Stimulated activated CD4-positive, alpha-beta T cell treated with anti-CD3 and anti-CD28 coated beads, Interleukin-12 subunit alpha, Interleukin-12 subunit beta, amount 100 ng/mL, for 48 hours (primary cell): ENCODE measurements at places on chromosomes 6 and 20.

DNA sequence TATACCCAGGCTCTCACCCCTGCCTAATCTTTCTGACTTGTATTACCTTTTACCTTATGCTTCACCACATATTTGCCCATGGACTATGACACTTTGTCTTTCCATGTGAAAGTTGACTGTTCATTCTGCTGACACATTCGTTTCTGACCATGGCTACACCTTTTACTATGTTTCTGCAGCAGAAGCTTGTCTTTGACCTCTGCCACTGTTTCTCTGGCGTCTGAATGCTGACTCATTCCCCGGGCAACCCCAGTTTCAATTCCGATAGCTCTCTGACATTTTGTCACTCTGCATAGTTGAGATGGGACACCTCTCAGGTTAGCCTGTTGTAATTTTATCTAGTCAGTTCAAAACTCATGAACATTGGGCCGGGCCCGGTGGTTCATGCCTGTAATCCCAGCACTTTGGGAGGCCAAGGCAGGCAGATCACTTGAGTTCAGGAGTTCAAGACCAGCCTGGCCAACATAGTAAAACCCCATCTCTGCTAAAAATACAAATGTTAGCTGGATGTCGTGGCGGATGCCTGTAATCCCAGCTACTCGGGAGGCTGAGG lies 50.7 kb downstream of the SLC26A8 start:
- peak; percentile 3 for DNase-seq

GRCh38 chr6:66068907-66069306 lies 361.9 kb upstream of the EYS start:
- no peak for DNase-seq

DNA sequence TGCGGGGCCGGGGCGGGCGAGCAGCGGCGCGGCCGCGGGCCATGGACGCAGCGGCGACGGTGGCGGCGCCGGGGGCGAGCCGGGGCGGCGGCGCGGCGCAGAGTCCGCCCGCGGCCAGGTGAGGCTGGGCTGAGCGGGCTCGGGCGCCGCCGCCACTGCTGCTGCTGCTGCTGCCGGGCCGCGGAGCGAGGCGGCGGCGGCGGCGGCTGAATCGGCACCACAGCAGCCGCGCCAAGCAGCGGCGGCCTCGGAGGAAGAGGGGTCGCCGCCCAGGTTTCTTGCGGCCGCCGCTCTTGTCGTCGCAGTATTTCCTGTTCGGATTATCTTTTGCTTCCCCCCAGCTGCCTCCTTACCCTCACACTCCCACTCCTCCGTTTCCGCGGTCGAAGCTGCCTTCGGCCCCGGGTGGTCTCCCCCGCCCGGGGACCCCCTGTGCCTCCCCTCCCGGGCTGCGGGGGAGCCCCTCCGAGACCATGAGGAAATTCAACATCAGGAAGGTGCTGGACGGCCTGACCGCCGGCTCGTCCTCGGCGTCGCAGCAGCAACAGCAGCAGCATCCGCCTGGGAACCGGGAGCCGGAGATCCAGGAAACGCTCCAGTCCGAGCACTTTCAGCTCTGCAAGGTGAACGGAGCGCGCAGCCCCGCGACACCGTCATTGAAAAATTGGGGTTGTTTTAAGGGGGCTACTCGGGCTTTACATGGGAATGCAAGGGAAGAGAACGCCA lies at the start of gene STXBP5:
Gene STXBP5, plus strand, starts transcription at position 358 of the 726 bp plus-strand sequence. Its CDS starts 116 bp downstream, at position 474.
- DNase-seq: no peak

GRCh38 chr6:145075425-145075824 lies 659.9 kb downstream of the EPM2A start:
- no peak for DNase-seq

GRCh38 chr6:101296169-101296960 lies 97.1 kb upstream of the GRIK2 start:
- DNase-seq: no peak
